ENCODE measurements at places on chromosomes 2 and 18. TPM values are rescaled to one million over a fixed set of nuclear protein-coding genes. Genes with fewer than 3 reads are reported as not detected.

DNA sequence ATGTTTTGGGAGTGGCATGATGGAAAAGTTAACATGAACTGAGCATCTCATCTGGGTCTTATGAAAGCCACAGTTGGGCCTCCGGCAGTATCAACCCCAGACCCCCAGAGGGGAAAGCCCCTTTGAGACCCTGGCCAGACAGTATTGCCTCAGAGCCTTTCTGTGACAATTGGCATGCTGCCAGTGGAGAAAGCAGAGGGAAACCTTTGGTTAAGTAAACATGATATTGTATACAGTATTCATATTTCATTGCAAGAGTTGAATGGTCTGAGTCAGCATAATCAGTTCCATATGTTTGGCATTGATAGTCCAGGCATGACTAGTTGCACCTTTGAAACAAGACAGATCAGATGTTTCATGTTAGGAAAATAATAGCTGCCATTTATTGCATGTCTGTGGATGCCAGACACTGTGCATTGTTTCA, 20.0 kb downstream of the MERTK start:
- no peak overlapping the region for H3K4me3 ChIP-seq
- no peaks in the 10 kb centered on the region for H3K36me3 ChIP-seq
- H3K4me1 ChIP-seq: peaks cover 26% of the 10 kb centered on the region
- DNase-seq: no peak
- no peaks in the 10 kb centered on the region for H3K27me3 ChIP-seq

DNA sequence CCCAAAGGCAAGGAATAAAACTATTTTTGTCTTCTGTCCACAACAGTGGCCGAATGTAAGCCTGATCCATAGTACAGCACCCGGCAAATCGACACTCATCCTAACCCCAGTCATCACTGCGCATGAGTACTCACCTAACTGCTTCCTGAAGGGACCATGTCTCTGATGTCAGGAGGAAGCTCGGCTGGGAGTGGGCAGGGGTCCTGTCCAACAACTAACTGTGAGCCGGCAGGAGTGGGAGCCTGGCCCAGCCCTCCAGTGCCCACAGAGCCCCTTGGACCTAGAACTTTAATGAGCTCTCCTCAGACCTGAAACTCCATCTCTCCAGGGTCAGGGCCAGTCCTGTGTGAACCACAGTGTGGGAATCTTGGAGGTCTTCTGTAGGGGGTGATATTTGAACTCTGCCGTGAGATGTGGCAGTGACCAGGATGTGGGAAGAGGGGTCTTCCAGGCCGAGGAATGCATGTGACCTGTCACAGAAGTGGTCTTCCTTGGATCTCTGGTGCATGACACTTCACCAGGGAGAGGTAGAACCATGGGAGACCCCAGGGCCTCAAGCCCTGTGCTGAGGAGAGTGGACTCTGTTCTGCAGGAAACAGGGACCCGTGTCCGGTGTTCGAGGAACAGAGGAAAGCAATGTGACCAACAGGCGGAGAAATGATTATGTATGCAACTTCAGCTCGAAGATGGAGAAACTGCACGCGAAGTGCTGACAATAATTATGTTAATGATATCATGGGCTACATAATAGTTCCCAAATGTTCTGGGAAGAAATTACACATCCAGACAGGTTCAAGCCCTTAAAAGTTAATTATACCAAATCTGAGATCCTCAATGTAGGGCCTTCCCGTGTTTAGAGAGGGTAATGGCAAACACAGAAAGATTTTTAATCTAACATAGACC, 240.1 kb upstream of the HDAC4 start:
- H3K27ac ChIP-seq: no peak overlapping the region
- DNase-seq: no peak
- no peaks in the 10 kb centered on the region for H3K36me3 ChIP-seq
- H3K27me3 ChIP-seq: peaks cover 2% of the 10 kb centered on the region

GRCh38 chr18:6362559-6363129, 52.1 kb downstream of the L3MBTL4 start:
- no peak for DNase-seq
- H3K4me3 ChIP-seq: no peak overlapping the region
- H3K27ac ChIP-seq: no peak overlapping the region
- no peaks in the 10 kb centered on the region for H3K4me1 ChIP-seq

GRCh38 chr2:168751104-168751740, 51.2 kb upstream of the NOSTRIN start:
- H3K4me1 ChIP-seq: no peaks in the 10 kb centered on the region
- no peak for DNase-seq
- no peaks in the 10 kb centered on the region for H3K27me3 ChIP-seq
- H3K27ac ChIP-seq: no peak overlapping the region

DNA sequence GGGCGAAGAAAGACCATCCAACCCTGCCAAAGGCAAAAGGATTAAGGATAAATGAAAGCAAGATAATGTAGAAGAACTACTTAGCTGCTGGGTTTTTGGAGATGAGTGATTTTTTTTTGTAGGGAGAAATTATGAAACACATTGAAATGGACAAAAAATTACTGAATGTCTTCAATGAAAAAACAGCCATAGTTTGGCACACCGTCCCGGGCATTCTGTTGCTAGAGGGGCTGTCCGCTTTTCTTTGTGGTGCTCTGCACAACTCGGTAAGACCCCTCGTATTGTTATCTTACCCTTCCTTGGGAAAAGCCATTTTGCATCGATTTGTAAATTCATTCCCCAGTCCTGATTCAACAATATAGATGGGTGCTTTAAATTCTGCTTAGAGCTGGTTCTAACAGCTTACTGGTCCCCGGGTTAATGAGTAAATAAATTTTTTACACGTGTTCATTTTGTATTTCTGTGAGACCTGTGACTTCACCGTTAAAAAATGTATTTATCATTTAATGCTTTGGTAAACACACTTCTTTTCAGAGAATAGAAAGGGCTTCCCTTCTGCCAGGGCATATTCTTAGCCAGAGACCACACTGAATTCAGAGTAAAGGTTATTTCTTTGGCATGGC, 912 bp upstream of the LAPTM4A start:
- DNase-seq: no peak
- H3K4me1 ChIP-seq: peaks cover 38% of the 10 kb centered on the region
- no peaks in the 10 kb centered on the region for H3K27me3 ChIP-seq

GRCh38 chr2:660586-661359, 16.4 kb downstream of the TMEM18 start:
- no peak overlapping the region for H3K27ac ChIP-seq
- peaks cover 4% of the 10 kb centered on the region for H3K27me3 ChIP-seq
- H3K36me3 ChIP-seq: peaks cover under 1% of the 10 kb centered on the region
- no peak overlapping the region for H3K4me3 ChIP-seq

DNA sequence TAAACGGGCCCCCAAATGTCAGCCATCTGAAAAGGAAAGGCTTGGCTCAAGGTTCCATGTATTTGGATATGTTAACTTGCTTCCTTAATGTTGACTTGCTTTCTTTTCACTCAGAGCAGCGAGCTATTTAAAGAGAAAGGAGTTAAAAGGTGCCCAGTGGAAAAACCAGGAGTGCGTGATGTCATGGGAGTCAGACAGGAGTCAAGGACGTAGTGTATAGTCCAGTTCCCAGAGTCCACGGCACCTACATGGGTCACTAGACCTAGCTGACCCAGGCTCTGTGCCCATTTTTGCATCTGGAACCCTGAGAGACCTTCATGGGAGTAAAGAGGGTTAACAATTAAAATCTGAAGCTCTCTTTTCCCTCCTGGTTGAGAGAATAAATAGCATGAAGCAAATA, 19.8 kb downstream of the SLC3A1 start:
- H3K27ac ChIP-seq: no peak overlapping the region
- no peaks in the 10 kb centered on the region for H3K4me1 ChIP-seq
- H3K36me3 ChIP-seq: no peaks in the 10 kb centered on the region
- no peak overlapping the region for H3K4me3 ChIP-seq
- H3K27me3 ChIP-seq: no peaks in the 10 kb centered on the region

DNA sequence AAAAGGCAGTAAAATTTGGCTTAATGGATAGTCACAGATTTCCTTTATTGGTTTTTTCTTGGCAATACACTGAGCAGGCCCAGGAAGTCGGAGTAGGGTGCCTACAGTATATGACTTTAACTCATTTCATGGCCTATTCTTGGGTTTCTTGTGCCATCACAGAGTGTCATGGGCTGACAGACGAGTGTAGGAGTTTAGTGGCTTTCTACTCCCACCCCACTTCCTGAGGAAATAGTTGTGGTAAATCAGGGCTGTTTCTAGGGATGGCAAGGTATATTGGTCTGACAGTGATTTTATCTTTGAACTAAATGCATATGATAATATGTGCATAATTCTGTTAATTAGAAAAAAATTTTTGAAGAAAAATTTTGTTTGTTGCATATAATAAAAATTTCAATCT, 100.1 kb downstream of the PLCL1 start:
- H3K36me3 ChIP-seq: no peaks in the 10 kb centered on the region
- H3K27ac ChIP-seq: no peak overlapping the region
- no peaks in the 10 kb centered on the region for H3K27me3 ChIP-seq

DNA sequence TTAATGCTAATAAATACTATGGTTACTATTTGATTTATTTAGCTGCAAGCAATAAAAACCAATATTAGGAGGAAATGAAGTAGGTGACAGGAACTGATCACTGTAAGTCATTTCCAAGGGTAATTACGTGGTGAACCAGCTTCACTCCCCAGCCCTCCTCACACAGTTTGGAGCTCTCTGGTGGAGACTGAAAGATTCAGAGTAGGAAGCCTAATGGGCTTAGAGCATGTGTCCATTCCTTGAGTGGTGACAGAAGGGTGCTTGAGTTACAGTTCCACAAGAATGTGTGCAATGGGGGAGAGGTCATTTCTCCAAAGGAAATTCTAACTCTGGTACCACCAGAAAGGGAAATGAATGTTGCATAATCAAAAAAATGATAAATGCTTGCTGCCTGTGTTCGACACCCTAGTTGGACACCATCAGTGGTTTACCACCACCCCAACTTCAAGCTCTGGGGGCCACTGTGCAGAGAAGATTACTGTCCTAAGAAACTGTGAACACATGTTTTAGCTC, 285.1 kb upstream of the MMADHC start:
- H3K36me3 ChIP-seq: no peaks in the 10 kb centered on the region
- no peaks in the 10 kb centered on the region for H3K4me1 ChIP-seq
- H3K27ac ChIP-seq: no peak overlapping the region
- H3K4me3 ChIP-seq: no peak overlapping the region
- H3K27me3 ChIP-seq: no peaks in the 10 kb centered on the region

KYNU gene
- total RNA-seq: 21.3 TPM

GNLY gene
- total RNA-seq: 48.2 TPM

GATA6 gene
- 42.3 TPM for total RNA-seq

BMP10 gene
- not detected for total RNA-seq

TFCP2L1 gene
- 2.8 TPM for total RNA-seq

Measured in spleen (tissue), 13 donors.